Spleen (tissue), 13 donors: ENCODE measurements at places on chromosomes 2 and 18. TPM values are rescaled to one million over a fixed set of nuclear protein-coding genes. Genes with fewer than 3 reads are reported as not detected.

The RPRD1A gene
- polyA plus RNA-seq, result 18.8 TPM

The VWA3B gene
- polyA plus RNA-seq, result 0.13 TPM

The POU3F3 gene
- not detected for polyA plus RNA-seq

The XRCC5 gene
- polyA plus RNA-seq, result 77.4 TPM

The PIEZO2 gene
- 0.61 TPM for polyA plus RNA-seq

The EEF1B2 gene
- 1,930 TPM for polyA plus RNA-seq

The LYPD6B gene
- 3.5 TPM for polyA plus RNA-seq

The DNAJC5G gene
- polyA plus RNA-seq, result not detected
